Stimulated activated CD4-positive, alpha-beta T cell treated with anti-CD3 and anti-CD28 coated beads, Interleukin-4, amount 100 ng/mL, for 24 hours (primary cell): ENCODE measurements at places on chromosomes 5 and 9.

GRCh38 chr9:27393054-27393846 is 96.3 kb upstream of the EQTN start:
- DNase-seq, result no peak

GRCh38 chr5:140112685-140113179 is 1.2 kb upstream of the PURA start:
- peak; percentile 11 for DNase-seq

DNA sequence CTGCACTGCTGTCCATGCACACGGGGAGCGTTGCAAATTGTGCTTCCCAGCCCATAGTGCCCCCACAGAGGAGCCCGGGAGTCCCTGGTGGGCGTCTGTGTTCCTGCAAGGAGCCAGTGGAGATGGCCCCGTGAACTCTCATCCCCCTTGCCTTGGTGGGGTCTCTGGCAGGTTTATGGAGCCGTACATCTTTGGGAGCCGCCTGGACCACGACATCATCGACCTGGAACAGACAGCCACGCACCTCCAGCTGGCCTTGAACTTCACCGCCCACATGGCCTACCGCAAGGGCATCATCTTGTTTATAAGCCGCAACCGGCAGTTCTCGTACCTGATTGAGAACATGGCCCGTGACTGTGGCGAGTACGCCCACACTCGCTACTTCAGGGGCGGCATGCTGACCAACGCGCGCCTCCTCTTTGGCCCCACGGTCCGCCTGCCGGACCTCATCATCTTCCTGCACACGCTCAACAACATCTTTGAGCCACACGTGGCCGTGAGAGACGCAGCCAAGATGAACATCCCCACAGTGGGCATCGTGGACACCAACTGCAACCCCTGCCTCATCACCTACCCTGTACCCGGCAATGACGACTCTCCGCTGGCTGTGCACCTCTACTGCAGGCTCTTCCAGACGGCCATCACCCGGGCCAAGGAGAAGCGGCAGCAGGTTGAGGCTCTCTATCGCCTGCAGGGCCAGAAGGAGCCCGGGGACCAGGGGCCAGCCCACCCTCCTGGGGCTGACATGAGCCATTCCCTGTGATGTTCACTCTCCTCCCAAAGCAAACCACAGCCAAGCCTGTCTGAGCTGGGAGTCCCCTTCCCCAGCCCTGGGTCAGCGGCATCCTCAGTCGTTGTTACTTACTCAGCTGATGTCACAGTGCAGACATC is 3.1 kb downstream of the MRPS2 start:
- no peak for DNase-seq

DNA sequence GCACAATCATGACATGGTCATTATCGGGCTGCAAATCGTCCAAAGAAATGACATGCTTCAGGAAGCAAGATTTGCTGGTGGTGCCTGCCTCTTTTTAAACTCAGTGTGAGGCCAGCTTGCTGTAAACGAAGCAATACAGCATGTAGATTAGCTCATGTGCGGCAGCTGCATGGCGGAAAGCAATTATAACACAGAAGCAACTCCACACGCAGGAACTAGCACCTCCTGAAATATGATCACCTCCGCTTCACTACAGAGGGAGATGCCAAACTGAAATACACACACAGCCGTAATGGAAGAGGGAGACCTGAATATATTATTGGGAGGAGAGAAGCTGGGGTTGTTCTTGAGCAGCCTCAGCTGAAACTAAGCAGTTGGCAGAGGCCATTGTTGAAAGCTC is 312.5 kb downstream of the PSAT1 start:
- no peak for DNase-seq

DNA sequence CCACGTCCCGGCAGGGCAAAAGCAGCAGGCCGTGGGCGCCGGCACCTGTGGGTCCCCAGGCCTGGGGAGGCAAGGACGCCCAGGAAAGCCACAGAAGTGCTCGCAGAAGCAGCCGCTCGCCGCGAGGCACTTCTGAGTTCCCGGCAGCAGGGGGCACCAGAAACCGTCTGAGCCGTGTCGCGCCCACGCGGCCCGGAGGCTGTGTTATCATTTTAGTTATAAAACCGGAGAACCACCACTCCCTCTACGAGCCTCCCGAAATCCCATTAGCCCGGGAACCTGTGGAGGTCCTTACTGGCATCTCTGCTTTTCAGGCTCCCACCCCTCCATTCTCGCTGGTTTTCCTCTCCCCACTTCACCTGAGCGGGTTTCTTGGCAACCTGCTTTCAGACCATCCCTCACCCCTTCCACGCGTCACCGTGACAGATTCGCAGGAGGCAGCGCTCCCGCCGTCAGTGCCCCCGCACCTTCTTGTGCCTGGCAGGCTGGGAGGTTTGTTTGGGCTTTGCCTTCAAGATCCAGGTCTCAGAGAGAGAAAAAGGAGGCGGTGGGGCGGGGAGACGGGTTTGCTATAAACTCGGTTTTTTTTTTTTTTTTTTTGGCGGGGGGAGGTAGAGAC is 2.3 kb downstream of the GDNF start:
- DNase-seq, result peak; percentile 64

GRCh38 chr5:75335952-75336614 is 937 bp upstream of the HMGCR start:
- DNase-seq, result no peak
